ENCODE measurements at places on chromosomes 2 and 18. TPM values are rescaled to one million over a fixed set of nuclear protein-coding genes. Genes with fewer than 3 reads are reported as not detected.
A peak's percentile ranks its signal among the peaks of the same experiment; 100 is the strongest.

- H3K4me3 ChIP-seq = no peak overlapping the region
- no peak overlapping the region for H3K27ac ChIP-seq
- H3K36me3 ChIP-seq = peaks cover 7% of the 10 kb centered on the region
Observed at GRCh38 chr18:70339915-70340314, 51.1 kb downstream of the SOCS6 start.

DNA sequence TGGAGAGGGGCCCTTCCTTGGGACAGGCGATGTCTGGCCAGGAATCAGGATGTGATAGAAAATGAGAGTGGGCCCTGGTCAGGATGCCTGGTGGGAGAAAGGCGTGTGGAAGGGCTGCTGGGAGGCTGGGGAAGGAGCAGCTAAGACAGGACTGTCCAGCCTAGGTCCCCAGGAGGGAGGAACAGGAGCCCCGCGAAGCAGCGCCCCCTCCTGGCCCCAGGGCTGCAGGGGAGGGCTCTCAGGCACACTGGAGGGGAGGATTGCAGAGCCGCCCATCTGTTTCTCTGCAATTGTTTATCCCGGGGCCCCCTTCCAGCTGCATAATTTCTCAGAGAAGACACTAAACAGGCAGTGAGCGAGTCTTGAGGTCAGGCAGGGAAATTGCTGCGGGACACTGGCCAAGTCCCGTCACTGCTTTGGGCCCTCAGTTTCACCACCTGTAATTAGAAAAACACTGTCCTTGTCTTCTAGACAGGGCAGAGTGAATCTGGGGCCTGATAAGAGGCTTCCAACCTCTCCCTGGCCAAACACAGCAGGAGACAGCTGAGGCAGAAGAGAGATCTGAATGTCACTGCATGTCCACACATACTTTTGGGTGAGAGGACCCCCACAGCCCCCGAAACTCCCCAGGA lies 3.9 kb upstream of the NPPC start:
- no peak overlapping the region for H3K4me3 ChIP-seq
- peaks cover 6% of the 10 kb centered on the region for H3K4me1 ChIP-seq
- no peak overlapping the region for H3K27ac ChIP-seq
- H3K27me3 ChIP-seq = peaks cover 42% of the 10 kb centered on the region

DNA sequence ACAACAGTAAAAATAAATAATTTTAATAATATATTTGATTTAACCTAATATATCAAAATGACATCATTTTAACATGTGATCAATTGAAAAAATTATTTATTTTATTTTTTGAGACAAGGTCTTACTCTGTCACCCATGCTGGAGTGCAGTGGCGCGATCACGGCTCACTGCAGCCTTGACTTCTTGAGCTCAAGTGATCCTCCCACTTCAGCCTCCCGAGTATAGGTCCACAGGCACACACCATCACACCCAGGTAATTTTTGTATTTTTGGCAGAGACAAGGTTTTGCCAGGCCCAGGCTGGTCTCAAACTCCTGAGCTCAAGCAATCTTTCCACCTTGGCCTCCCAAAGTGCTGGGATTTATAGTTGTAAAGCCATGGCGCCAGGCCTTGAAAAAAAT lies 126.7 kb upstream of the COPS8 start:
- H3K27me3 ChIP-seq = no peaks in the 10 kb centered on the region
- H3K27ac ChIP-seq = no peak overlapping the region
- no peak for DNase-seq
- H3K4me3 ChIP-seq = no peak overlapping the region
- H3K4me1 ChIP-seq = no peaks in the 10 kb centered on the region

DNA sequence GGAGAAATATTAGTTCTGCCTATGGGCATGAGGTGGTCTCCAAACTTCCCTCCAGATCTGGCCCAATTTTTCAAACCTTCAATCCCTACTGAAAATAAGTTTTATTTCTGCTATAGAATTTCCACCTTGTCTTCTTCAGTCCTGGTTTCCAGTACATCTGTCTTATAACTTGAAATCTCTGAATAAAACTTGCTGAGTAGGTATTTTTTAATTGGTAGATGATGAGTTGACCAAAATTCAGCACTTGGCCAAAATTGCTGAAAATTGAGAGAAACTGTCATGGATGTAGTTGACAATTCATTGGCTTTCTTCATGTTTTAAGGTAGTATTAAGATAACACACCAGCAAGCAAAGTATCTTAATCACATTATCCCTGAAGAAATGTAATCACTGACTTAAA lies 206.2 kb downstream of the PARD3B start:
- no peak overlapping the region for H3K27ac ChIP-seq
- H3K4me1 ChIP-seq = peaks cover 4% of the 10 kb centered on the region
- H3K36me3 ChIP-seq = no peaks in the 10 kb centered on the region

GRCh38 chr2:70923378-70924015 lies 12.2 kb upstream of the ATP6V1B1 start:
- no peak for DNase-seq
- no peak overlapping the region for H3K4me3 ChIP-seq
- H3K36me3 ChIP-seq = no peaks in the 10 kb centered on the region
- no peak overlapping the region for H3K27ac ChIP-seq

DNA sequence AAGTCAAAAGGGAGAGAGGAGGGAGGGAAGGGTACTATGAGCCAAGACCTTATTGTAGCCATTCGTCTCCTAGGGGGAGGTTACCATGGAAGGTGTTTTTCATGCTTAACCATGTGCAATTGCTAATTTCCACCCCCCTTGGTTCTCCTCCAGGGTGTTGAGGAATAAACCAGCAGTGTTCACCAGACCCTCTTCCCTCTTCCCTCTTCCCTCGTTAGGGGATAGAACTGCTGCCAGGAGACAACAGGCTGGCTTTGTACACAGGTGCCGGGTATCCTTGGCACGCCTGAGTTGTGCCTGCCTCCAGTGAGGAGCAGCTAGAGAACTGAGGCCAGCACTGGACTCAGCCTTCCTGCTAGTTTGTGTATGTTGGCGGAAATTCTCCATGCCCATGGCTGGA lies 41.1 kb upstream of the ARL5A start:
- H3K36me3 ChIP-seq = no peaks in the 10 kb centered on the region
- no peak for DNase-seq
- no peak overlapping the region for H3K27ac ChIP-seq

The GTF2A1L gene
- 3.3 TPM for total RNA-seq

The UNC80 gene
- total RNA-seq = under 0.01 TPM

DNA sequence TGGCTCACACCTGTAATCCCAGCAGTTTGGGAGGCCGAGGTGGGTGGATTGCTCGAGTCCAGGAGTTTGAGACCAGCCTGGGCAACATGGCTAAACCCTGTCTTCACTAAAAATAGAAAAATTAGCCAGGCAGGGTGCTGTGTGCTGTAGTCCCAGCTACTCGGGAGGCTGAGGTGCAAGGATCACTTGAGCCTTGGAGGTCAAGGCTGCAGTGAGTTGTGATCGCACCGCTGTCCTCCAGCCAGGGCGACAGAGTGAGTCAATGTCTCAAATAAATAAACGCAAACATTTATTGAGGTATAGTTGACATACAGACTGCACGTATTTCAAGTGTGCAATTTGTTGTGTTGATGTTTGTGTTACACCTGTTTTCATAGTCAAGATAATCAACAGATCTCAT lies 19.7 kb downstream of the EPC2 start:
- no peak overlapping the region for H3K4me3 ChIP-seq
- H3K27ac ChIP-seq = no peak overlapping the region
- H3K36me3 ChIP-seq = no peaks in the 10 kb centered on the region
- H3K4me1 ChIP-seq = no peaks in the 10 kb centered on the region

DNA sequence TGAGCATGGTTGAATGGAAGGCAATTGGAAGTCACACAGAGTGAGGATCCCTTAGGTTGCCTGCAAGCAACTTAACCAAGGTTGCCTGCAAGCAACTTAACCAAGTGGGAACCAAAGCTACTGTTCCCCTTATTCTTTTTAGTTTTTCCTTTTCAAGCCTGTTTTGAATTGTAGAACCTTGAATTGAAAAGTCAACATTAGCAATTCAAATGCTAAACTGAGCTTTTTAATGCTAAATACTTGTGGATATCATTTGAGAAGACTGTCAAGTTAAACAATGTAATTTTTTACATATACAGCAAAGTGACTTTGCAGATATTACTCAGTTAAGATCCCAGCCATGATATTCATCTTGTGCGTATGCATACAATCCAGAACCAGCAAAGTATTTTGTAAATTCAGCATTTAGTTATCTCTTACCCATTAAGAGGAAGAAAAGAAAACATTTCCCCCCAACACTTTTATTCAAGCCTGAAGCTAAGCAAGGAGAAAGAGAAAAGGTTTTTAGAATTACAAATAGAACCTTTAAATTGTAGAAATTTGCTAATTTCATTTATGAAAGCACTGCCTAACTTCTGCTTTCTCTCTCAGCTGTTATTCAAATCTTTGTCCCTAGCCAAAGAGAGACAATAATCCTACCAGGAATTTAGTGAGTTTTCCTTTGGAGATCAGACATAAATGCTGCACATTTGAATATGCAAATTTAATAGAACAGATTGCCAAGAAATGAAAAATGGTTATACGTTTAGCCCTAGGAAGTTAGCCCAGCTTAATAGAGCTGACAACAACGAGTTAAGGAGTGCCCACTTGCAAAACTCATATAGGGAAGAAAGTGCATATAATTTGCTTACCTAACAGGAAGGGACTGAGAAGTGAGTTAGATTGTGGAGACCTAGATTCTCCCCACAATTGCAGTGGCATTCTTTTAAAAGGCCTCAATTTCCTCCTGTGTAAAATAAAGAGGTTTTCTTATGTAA lies 643.2 kb upstream of the PIK3C3 start:
- H3K36me3 ChIP-seq = no peaks in the 10 kb centered on the region
- no peak overlapping the region for H3K27ac ChIP-seq
- no peak for DNase-seq

DNA sequence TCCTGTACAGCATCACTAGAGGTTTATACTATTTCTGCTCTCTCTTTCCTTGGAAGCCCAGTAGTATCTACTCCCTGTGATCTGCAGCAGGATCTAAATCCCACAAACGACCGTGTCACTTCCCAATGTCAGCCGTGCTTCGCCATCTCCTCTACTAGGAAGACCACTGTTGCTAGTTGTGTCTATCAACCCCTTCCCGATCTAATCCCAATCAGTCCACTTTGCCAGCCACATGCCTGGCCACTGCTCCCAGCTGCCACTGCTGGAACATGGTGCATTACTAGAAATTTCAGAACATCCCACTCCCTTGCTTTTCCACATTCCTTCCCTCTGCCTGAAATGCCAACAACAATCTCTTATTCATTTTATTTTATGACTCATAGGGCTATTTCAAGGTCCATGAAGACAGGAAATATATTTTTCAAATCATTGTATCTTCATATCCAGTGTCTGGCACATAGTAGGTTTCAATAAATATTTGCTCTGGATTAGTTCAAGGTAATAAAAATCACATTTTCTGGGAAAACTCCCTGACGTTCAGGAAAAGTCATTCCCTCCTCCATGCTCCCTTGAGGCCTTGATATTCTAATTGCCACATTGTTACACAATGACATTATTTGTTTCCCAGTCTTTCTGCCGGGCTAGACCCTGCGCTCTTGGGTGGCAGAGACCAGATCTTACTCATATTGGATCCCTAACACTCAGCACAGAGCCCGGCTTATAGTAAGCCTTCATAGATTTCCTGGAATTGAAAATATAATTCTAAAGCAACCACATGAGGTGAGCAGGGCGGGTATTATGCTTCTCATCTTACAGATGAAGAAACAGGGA lies 2.1 kb upstream of the TRIB2 start:
- no peaks in the 10 kb centered on the region for H3K36me3 ChIP-seq
- peaks cover 8% of the 10 kb centered on the region for H3K4me1 ChIP-seq
- H3K4me3 ChIP-seq = no peak overlapping the region
- peak; percentile 75 for DNase-seq
- H3K27me3 ChIP-seq = no peaks in the 10 kb centered on the region
- H3K27ac ChIP-seq = no peak overlapping the region

The CYTIP gene
- not detected for total RNA-seq

GRCh38 chr2:8837795-8838140 lies 355 bp upstream of the KIDINS220 start:
- H3K27me3 ChIP-seq = no peaks in the 10 kb centered on the region
- no peaks in the 10 kb centered on the region for H3K4me1 ChIP-seq
- H3K27ac ChIP-seq = no peak overlapping the region

The EIF4E2 gene
- 101 TPM for total RNA-seq

- H3K4me3 ChIP-seq = no peak overlapping the region
- H3K4me1 ChIP-seq = no peaks in the 10 kb centered on the region
- no peaks in the 10 kb centered on the region for H3K36me3 ChIP-seq
- no peak overlapping the region for H3K27ac ChIP-seq
- no peaks in the 10 kb centered on the region for H3K27me3 ChIP-seq
Observed at GRCh38 chr2:18940184-18940583, 350.8 kb upstream of the NT5C1B start.

- no peak overlapping the region for H3K4me3 ChIP-seq
- H3K27ac ChIP-seq = no peak overlapping the region
- peak; percentile 84 for DNase-seq
- H3K27me3 ChIP-seq = no peaks in the 10 kb centered on the region
Observed at GRCh38 chr2:220855296-220855695, 716.8 kb downstream of the EPHA4 start.

The NYAP2 gene
- not detected for total RNA-seq

GRCh38 chr2:19124135-19124534 lies 234.3 kb downstream of the OSR1 start:
- no peak overlapping the region for H3K4me3 ChIP-seq
- DNase-seq = peak; percentile 42
- H3K4me1 ChIP-seq = peaks cover 10% of the 10 kb centered on the region
- H3K36me3 ChIP-seq = no peaks in the 10 kb centered on the region
- no peak overlapping the region for H3K27ac ChIP-seq

DNA sequence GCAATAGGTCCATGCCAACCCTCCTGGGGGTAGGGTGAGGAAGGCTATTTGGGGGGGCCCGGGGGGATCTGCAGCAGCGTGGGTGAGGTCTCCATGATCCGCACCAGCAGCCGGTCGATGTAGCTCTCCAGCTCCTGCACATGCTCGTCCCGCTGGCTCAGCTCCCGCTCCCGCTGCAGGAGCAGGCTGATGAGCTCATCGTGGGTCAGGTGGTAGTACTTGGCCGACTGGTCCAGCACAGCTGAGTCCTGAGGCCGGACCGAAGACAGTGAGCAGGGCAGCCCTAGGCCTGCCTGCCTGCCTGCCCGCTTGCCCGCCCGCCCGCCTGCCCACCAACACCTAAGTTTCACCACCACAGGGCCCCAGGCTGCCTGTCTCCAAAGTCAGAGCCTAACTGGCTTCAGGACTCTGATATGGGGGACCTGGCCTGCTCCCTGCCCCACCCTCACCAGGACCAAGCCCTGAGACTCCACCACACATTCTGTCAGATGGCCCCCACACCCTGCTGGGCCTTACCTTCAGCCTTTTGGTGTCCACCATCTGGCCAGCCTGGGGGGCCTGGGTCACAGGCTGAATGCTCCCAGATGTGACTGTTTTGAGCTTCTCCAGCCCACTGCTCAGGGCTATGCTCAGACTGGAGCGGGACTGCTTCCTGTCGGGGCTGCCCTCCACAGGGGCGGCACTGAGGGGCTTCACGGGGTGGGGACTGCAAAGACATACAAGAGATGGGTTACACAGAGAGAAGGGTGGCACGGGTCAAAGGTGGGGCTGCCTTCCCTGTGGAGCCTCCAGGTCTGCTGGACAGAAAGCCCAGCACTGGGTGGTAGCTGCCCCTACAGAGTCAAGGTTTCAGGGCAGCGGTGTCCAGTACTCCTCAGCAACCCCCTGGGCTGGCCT lies 4.2 kb upstream of the SFXN5 start:
- peaks cover 8% of the 10 kb centered on the region for H3K36me3 ChIP-seq
- H3K4me1 ChIP-seq = peaks cover 4% of the 10 kb centered on the region
- DNase-seq = peak; percentile 64
- no peaks in the 10 kb centered on the region for H3K27me3 ChIP-seq

The SPOPL gene
- total RNA-seq = 15.2 TPM

GRCh38 chr2:12513339-12513738 lies 203.4 kb upstream of the TRIB2 start:
- H3K4me3 ChIP-seq = no peak overlapping the region
- H3K4me1 ChIP-seq = no peaks in the 10 kb centered on the region
- no peak overlapping the region for H3K27ac ChIP-seq
- H3K36me3 ChIP-seq = no peaks in the 10 kb centered on the region
- H3K27me3 ChIP-seq = no peaks in the 10 kb centered on the region
